ENCODE measurements at places on chromosomes 1 and 21.

DNA sequence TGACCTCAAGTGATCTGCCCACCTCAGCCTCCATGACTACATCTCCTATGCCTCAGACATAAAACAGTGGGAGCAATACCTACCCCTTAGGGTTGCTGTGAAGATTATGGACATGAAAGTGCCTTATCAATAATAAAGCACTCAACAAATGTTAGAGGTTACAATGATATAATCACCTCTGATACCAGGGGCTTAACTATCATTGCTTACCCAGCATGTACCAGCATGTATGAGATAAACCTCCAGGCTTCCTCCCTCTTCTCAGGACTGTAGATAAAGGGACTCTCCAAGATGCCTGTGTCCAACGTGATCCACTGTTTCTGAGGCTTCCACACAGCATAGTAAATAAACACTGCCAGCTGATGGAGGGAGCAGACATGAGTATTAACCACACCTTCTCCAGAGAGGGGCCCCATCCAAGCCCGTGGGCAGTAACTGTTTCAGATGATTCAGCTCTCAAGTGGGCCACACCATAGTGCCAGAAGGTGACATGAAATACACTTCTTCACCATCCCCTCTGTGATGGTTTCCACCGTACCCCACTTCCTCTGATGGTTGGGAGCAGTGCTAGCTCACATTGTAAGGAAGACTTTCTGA, 26.2 kb downstream of the RHBDL2 start:
- no peak for DNase-seq

DNA sequence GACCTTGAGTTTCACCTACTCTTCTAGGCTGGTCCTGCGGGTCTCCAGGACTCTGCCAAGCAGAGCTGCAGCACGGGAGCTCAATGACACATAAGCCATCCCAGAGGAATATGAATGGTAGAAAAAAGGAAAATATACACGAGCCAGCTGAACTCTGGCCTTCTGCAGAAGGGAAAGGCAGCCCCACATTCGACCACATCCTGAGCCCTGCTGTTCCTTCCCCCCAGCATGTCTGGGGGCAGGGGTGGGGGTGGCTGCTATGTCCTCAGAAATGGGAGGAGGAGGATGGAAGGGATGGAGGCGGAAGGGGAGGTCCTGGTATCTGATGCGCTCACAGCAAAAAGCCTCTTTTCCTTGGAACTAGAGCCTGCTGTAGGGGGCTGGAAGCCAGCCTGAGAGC, 12.1 kb upstream of the KDF1 start:
- no peak for DNase-seq

GRCh38 chr1:191049781-191050180, 572.1 kb upstream of the BRINP3 start:
- DNase-seq: no peak

GRCh38 chr1:56873213-56873612, 18.6 kb downstream of the C8A start:
- no peak for DNase-seq

- DNase-seq: peak; percentile 45
These were observed 1.8 kb downstream of the NHLH2 start for GRCh38 chr1:115839029-115839678.

DNA sequence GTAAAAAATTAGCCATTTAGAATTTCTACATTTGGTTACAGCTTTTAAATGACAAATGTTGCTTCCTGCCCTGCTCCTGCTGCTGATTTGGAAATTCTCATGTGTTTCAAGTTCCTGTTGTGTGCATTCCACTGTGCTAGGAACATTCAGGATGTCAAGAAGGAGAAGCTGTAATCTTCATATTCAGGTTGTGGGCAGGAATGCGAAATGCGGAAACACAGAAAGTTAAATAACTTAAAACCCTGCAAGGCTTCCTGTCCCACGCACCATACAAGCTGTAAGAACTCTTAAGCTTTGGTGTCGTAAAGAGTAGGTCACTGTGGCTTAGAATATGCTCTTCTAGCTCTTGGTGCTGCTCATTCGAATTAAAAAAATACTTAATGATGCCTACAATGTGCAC, 52.6 kb downstream of the S100B start:
- DNase-seq: no peak
